NCI-H1092 (cell line): ENCODE measurements at places on chromosomes 1 and 21.
A peak's percentile ranks its signal among the peaks of the same experiment; 100 is the strongest.

GRCh38 chr21:24826822-24827221 lies 780.5 kb downstream of the MRPL39 start:
- DNase-seq: no peak

DNA sequence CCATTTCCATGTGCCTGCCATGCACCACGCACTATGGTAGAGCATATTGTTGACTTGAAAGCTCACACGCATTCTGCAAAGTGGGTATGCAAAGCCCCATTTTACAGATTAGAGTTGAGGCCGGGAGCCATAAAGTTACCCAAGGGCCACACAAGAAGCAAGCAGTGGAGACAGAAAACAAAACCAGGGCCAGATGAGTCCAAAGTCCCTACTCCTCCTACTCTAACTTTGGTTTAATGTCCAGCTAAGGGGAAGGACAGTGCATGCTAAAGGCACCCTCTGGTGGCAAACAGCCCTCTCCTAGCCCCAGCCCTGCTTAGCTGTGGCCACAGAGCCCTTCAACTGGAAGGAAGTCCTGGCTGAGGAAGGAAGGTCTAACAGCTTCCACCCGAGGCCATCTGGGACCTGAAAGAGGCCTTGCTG lies 74.9 kb downstream of the SLC66A1 start:
- DNase-seq: no peak

GRCh38 chr1:5743435-5744095 lies 248.7 kb downstream of the NPHP4 start:
- DNase-seq: no peak

DNA sequence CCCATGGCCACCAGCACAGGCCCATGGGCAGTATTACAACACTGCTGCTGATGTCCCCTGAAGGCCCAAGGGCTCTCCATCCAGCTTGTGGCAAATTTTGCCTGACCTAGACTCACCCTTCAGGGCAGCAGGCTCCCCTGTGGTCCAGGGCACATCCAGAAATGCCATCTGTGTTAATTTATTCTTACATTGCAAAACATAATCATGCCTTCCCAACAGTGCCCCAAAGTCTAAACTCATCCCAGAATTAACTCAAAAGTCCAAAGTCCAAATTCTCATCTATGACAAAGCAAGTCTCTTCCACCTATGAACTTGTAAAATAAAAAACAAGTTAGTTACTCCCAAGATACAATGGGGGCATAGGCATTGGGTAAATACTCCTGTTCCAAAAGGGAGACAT lies 13.3 kb downstream of the VN1R5 start:
- DNase-seq: no peak

DNA sequence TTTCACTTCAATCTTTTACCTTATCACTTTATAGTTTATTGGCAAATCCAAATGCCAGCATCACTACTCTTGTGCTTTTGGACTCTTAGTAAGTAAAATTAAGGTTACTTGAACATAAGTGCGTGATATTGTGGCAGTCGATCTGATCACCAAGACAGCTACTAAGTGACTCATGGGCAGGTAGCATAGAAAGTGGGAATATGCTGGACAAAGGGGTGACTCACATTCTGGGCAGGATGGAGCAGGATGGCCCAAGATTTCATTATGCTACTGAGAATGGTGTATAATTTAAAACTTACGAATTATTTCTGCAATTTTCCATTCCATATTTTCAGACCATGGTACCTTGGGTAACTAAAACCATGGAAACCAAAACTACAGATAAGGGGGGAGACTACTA lies 120.2 kb downstream of the ROR1 start:
- DNase-seq: no peak

- no peak for DNase-seq
These were observed 41.2 kb upstream of the IFNLR1 start for GRCh38 chr1:24228311-24228710.

- no peak for DNase-seq
These were observed 2.5 kb downstream of the KLHL20 start for GRCh38 chr1:173717238-173717637.

- no peak for DNase-seq
These were observed 4.8 kb upstream of the SELENON start for GRCh38 chr1:25795211-25795610.

DNA sequence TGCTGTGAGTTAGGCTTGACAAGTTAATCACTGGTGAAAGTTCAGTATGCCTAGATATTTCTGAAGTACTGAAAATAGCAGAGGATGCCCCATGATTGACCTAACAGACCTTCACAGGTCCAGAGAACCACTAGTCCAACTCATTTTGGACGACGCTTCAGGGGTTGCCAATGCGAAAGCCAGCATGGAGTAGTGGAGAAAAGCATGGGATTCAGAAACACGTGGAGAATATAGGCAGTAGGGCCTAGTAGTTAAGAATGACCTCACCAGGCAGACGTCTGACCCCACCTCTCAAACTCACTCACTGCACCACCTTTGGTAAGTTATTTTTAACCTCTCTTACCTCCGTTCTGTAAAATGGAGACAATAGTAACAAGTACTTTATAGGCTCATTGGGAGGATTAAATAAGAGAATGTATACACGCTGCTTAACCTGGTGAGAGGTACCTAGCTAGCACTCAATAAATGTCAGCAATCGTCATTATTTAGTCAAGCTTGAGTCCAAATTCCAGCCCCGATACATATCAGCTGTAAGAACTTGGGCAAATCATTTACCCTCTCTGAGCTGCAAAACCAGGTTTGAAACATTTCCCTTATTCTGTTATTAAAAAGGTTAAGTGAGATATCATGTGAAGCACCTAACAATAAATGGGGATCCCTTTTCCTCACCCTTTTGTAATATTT lies 13.2 kb downstream of the PLPP3 start:
- no peak for DNase-seq

DNA sequence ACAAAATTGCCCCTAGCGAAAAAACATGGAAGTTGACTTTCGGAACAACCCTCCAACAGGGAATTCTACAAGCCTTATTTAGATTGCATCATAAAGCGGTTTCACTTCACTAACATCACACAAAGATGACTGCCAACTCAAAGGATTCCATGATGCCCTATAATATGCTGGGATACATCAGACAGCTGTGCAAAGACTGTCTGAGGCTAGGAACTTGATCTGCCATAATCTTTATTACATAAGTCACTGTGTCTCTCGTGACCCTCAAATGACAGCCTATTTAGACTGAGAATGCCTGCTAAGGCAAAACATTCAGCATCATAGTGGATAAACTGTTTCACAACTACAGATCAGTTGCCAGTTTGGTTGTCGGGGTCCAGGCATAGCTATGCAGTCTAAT lies 23.8 kb downstream of the FH start:
- DNase-seq: no peak

GRCh38 chr1:180781718-180782117 lies 131.0 kb upstream of the KIAA1614 start:
- no peak for DNase-seq

GRCh38 chr1:156975084-156975483 lies 54.7 kb downstream of the LRRC71 start:
- DNase-seq: no peak

GRCh38 chr1:9128520-9129265 lies at the start of gene GPR157:
Gene GPR157 (minus strand): TSS chr1:9129102. CDS start chr1:9129027, 75 bp downstream.
- DNase-seq: no peak

DNA sequence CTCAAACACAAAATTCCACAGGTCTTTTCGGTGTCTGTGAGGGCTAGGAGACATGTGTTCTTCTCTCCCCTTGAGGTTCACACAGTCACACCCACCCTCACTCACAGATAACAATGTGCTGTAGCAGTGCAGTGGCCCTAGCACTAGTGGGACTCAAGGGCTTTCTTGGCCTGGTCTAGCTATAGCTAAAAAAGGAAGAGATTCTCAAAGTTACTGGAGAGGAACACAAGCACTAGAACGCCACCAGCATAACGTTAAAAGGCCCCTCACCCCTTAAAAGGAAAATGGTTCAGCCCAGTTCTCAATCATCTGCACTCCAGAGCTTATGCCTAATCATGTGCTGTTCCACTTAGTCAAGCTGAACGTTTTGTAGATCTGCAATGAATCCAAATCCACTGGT lies 39.5 kb downstream of the RGS8 start:
- no peak for DNase-seq

DNA sequence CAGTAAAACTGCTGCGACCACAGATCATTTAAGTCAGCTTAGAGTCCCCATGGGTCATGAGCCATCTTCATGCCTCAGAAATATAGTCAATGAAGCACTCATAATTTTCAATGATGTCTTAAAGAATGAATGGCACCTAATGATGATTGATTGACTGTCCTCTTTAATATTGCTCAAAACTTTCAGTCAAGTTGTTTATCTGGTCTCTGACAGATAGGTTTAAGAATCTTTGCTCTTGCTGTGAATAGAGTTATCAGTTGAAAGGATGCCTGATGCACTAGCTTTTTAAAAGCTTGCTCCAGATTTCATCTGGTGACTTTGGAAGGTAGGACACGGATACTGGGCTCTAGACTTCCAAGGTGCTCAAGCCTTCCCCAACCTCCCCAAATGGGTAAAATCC lies 45.1 kb downstream of the COLGALT2 start:
- DNase-seq: no peak

- no peak for DNase-seq
These were observed 79.8 kb upstream of the LRRC8B start for GRCh38 chr1:89444791-89445190.

DNA sequence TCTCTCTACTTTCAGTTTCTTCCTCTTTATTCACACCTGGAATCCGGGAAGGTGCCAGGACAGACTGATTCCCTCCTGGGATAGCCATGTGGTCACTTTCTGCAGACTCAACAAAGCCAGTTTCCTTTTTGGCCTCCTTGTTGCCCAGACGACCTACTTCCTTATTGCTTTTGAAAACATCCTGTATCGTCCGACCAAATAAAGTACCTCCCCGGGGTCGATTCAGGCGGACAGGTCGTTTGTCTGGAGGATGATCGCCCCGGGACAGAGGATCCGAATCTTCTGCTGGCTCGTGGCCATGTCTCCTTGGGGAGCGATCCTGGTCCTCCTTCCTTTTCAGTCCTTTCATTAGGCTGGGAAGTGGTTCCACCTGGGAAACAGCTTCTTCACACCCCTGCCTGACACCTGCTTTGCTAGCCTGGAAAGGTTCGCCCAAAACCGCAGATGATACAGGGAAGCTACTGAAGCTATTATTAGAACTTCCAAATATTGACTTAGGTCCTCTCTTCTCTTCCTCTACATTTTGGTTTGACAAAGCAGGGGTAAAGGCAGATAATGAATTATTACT lies 1.2 kb downstream of the MCM3AP start:
- DNase-seq: no peak

DNA sequence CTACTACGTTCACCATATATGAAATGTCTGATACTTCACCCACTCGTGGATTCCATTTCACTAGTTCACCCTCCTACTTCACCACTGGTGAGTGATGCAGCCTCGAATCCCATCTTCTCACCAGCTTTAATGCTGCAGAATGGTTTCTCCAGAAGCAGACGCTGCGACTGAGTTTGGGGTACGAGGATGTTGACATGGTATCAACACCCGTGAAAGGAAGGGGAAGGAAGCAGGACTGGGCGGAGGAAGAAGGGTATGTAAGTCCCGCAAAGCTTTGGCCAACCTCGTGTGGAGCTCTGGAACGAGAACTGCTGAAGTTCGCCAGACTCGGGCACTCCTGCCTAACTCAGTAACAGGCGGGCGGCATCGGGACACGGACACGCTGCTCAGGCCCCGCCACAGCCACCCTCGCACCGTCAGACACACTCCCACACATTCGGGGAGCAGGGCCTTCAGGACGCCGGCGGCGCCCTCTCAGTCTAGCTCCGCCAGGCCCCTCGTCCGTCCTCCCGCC lies 833 bp upstream of the DIP2A start:
- peak; percentile 9 for DNase-seq

- DNase-seq: no peak
These were observed 10.4 kb downstream of the IL20 start for GRCh38 chr1:206875752-206876377.

DNA sequence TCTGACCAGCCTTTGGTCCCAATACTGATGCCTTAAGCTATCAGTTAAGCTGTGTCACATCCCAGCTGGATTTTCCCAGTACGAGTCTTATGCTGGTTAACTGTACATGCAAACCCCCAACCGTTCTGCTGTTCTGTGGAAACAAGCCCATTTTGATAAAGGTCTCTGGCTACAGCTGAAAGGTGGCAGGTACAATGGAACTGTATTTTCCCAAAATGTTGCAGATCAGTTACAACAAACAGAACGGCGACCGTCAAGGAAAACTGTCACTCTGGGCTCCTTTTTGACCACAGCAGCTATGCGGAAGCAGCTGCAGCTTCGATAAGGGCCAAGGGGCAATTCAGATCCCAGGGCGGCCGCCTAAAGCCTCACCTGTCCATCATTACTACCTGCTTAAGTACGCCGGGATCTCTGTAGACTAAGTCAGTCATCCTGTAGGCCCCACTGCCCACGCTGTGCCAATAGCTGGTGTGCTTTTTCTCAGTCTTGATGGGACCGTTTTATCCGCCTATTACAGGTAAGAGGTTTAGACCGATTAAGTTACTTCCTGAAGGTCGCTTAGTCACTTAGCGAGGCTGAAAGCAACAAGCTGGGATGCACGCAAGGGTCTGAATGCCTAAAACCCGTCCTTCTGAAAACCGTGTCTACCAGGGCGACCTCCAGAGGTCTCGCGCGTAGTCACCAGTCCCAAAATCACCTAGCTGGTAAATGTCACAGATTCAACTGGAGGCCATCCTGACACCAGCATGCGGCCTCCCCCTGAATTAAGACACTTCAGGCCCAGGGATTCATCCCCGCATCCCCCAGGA lies 11.1 kb upstream of the RAB42 start:
- DNase-seq: peak; percentile 41

DNA sequence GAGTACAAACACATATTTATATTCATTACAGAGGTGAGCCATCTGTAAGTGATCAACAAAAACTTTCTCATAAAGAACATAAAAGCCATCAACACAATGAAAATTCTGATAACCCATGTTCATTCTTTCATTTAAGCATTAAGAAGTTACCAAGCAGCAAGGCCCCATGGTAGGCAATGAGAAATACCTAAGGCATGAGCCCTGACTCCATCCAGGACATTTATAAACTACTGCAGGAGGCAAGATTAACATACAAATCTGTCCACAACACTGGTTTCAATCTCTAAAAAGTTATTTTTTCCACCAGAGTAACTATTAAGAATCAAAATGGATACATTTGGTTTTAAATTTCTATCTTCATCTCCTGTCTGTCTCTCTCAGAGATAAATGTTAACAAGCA lies 76.1 kb downstream of the SIPA1L2 start:
- DNase-seq: no peak

DNA sequence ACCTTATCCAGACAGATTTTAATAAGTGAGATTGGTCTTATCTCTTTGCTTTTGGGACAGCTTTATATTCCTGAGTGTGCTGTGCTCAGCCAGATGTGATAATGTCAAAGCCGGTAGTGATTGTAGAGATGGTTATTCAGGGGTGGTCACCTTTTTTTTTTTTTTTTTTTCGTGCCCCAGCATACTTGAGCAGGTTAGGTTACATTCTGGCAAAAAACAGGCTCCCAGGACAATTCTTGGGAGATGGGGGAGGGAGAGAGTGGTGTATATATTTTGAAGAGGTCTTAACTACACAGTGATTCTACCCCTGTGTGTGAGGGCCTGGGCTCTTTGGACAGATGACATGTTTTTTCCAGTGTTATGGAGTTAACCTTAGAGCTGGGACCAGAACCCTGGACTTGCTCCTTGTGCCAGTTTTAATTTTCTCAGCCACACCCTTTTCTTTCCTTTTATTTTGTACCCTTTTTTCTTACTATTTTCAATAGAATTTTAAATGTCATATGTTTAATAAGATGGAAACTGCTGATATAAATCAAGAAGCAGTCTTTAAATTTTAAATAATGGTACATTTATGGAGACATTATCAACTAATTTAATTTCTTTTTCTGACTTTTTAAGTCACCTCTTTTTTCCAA lies 88.4 kb downstream of the DYRK1A start:
- DNase-seq: no peak
